WTC11 (cell line): ENCODE measurements at places on chromosomes 16 and 17.

- no peak for DNase-seq
These were observed 160.9 kb downstream of the MAP2K6 start for GRCh38 chr17:69575346-69575761.

DNA sequence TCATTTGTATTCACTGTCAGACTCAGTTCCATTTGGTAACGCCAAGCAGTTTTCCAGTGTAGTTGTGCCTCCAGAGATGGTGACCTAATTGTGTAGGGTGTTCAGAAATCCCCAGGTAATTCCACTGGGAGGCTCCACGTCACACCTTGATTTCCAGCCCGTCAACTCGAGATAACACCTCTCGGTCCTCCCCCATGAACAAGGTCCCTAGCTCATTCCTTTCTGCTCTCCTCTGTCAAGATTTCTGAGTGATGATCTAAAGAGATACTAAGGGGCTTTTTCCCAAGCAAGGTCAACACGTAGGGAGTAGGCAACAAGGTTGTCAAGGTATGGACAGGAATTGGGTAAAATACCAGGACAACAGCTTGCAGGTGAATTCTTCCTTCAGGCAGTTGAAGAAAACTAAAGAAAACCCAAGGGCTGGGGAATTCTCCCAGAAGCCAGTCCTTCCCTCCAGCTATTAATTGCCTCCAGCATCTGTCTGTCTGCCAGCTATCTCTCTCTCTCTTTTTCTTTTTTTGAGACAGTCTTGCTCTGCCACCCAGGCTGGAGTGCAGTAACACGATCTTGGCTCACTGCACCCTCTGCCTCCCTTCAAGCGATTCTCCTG is 31.4 kb downstream of the GPRC5B start:
- no peak for DNase-seq

- no peak for DNase-seq
These were observed 138.3 kb downstream of the SOCS1 start for GRCh38 chr16:11117576-11118211.

GRCh38 chr17:75645889-75646637 is 12.8 kb downstream of the SMIM5 start:
- no peak for DNase-seq
